ENCODE measurements at places on chromosomes 12 and 14.

DNA sequence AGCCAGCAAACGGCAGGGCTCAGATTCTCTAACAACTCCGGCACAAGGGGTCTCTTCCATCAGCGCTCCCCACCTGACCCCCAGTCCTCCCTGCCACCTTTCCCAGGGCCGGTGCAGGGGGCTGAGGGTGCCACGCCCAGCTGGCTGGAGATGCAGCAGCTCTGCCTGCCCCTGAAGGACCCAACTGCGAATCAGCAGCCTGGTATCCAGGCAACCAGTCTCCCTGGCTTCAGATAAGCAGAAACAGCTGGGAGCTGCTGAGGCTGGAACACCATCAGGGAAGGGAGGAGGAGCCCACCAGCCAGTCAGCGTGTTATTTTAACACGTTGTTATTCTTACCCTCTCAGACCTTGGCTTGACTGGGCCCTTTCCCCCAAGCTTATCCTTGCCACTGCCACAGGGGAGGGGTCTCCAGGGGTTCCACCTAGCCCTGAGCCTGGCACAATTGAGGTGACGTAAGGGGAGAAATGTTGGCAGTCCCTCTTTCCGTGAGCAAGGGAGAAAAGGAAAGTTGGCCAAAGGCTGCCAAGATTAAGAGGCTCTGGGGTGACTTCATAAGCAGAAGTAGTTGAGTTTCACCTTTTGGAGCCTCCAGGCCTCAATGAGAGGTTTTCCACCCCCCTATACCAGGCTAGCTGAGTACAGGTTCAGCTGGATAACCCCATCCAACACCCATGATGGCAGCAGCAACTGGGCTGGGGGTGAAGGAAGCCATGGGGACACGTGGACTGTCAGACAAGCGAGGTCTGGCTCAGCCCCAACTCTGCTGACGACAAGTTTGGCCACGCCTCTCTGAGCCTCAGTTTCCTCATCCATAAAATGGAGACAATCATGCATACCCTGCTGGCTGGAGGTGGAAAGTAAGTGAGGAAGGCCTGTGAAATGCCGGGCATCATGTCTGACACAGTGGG lies 91.1 kb downstream of the IRF2BPL start:
- no peak for DNase-seq

- DNase-seq: no peak
These were observed 3.5 kb downstream of the MYF6 start for GRCh38 chr12:80710727-80711449.

DNA sequence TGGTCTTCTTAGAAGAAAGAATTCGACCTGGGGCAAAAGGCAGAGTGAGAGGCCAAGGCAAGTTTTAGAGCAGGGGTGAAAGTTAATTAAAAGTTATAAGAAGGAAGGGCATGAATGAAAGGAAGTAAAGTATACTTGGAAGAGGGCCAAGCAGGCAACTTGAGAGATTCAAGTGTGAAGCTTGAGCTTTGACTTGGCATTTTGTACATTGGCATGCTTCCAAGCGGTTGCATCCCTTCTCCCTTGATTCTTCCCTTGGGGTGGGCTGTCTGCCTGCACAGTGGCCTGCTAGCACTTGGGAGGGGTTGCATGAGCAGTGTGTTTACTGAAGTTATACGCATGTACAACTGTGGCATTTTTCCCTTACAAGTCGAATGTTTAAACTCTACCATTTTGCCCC lies 74.8 kb upstream of the MGAT4C start:
- no peak for DNase-seq

DNA sequence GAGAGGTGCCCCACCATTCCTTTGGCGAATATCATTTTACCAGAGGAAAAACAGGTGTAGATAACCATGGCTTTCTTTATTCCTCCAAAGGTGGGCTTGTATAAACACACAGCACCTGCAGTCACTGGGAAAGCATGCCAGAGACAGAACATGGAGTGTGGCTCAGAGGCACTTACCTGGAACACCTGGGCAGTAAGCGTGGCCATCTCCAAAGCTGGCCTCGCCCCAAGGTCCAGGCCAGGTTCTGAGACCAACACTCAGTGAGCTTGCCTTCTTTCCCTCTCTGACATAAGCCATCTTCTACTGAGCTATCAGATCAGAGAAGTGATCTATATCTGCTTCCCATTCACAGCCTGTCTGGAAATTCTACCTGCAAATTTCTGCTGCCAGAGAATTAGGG lies 70.5 kb downstream of the NUAK1 start:
- no peak for DNase-seq
